Esophagus mucosa (tissue), 1 donor: ENCODE measurements at places on chromosomes 16 and 17. TPM values are rescaled to one million over a fixed set of nuclear protein-coding genes. Genes with fewer than 3 reads are reported as not detected.
A peak's percentile ranks its signal among the peaks of the same experiment; 100 is the strongest.

- ATAC-seq = peak; percentile 91
Measured at GRCh38 chr17:9644910-9645751, at the start of gene USP43. Gene USP43, plus strand, starts transcription at chr17:9645517. Its CDS starts 116 bp downstream, at chr17:9645633.

DNA sequence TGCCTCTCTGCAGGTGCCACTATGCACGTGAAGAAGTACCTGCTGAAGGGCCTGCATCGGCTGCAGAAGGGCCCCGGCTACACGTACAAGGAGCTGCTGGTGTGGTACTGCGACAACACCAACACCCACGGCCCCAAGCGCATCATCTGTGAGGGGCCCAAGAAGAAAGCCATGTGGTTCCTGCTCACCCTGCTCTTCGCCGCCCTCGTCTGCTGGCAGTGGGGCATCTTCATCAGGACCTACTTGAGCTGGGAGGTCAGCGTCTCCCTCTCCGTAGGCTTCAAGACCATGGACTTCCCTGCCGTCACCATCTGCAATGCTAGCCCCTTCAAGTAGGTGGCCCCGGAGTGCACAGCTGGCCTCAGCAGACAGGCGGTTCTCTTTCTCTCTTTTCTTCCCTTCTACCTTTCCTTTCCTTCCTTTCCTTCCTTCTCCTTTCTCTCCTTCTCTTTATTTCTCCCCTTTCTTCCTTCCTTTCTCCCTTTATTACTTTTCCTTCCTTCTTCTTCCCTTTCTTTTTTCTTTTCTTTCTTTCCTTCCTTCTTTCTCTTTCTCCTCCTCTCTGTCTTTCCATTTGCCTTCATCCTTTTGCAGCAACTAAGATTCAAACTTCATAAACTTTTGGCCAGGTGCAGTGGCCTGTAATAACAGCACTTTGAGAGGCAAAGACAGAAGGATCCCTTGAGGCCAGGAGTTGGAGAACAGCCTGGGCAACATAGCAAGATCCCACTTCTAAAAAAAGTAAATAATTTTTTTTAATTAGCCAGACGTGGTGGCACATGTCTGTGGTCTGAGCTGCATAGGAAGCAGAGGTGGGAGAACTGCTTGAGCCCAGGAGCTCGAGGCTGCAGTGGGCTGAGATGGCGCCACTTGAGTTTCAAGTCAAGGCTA is 46.7 kb downstream of the SCNN1B start:
- no peak for ATAC-seq

GRCh38 chr17:50095626-50096037 is 481 bp downstream of the PDK2 start:
- no peak for ATAC-seq

Gene APOBR
- 0.36 TPM for total RNA-seq

Gene JPT1
- total RNA-seq = 328 TPM
